ENCODE measurements at places on chromosomes 2 and 18.

GRCh38 chr2:69637923-69638322 lies 5.6 kb downstream of the AAK1 start:
- DNase-seq = no peak

DNA sequence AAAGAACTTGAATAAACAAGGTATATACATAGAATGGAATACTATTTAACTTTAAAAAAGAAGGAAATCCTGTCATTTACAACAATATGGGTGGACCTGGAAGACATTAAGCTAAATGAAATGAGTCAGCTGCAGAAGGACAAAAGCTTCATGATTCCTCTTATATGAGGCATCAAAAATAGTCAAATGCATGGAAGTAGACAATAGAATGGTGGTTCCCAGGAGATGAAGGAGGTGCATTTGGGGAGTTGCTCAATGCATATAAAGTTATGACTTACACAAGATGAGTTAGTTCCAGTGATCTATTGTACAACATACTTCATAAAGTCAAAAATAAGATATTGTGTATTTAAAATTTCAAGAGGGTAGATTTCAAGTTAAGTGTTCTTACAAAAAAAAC lies 426.1 kb upstream of the UBE2E3 start:
- no peak for DNase-seq

GRCh38 chr18:43141208-43141607 lies 25.7 kb upstream of the RIT2 start:
- no peak for DNase-seq

DNA sequence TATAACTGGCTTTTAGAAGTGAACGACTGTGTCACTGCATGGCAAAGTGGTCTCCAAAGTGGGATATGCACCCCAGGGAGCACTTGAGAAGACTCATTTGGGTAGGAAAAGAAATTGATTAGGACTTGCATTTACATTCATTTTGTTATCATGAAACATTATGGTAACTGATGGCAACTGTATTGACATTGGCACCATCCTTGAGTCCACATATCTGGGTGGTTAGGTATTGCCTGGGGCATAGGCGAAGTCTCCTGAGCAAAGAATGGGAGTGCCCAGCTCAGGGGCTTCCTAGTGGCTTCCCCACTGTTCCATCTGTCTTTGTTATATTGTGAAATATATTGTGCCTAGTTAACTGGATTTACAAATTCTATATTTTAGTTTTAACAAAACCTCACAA lies 29.2 kb downstream of the SPATS2L start:
- no peak for DNase-seq

DNA sequence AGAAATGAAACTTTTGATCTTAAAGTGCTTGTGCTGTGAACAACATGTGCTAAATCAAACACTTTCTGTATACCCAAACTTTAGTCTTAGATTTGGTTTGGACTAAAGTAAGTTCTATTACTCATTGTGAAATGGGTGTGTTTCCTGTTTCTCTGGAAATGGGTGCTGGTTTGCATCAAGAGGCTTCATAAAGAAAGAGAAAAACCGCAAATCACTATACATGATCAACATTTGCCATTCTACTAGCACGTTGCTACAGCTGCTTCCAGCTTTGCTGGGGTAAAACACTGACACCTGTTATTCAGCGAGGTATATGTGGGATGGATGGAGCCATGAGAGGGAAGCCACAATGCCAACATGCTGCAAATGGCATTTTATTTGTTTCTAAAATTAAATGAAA lies 547.0 kb upstream of the ACVR2A start:
- DNase-seq = no peak

DNA sequence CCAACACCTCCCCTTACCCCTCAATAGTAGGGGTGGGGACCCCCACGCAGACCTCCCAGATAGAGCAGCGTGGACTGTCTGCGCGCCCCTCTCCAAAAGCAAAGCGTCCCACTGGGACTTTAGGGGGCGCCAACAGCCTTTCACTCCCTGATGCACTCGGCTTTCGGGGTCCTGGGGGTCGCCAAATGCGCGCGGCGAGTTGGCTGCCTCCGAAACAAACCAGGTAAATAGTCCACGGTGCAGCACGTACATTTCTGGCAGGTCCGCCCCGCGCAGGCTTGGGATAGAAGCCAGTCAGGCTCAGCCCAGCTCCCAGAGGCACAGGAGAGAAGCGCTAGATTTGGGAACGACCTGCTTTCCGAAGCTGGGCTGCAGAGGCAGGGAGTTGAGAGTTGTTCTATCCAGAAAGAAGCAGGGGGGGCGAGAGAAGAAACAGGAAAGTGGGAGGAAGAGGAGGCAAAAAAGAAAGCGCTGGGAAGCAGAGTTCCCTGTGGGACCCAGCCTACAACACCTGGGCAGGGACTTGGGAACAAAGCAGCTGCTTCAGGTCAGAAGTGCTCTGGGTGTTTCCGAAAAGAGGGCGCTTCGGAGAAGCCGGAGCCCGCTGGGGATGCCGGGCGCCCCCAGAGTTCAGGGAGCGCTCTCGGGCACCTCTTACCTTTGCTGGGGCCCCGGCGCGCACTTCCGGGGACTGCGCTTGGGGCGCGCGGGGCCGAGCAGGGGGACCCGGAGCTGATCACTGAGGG lies 544 bp downstream of the EVA1A start:
- DNase-seq = no peak

DNA sequence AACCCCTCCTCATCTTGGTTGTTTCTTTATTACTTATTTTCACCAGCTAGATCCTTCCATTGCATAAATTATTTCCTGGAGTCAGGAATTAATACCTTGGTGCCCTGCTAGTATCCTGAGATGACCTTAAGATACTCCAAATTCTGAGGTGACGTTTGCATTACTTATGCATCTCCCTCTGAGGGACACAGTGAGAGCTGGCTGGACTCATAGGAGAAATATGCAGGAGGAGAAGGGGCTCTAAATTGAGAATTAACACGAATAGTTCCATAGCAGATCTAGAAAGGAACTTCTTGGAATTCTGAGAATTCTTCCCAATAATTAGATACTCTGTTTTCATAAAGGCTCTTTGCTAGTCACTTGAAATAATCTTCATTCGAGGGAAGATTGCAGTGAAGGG lies 310.6 kb upstream of the ZEB2 start:
- no peak for DNase-seq

- DNase-seq = no peak
Measured at GRCh38 chr18:62716619-62717168, 1.4 kb downstream of the PHLPP1 start.

GRCh38 chr2:197024206-197024605 lies 97.7 kb upstream of the PGAP1 start:
- no peak for DNase-seq

DNA sequence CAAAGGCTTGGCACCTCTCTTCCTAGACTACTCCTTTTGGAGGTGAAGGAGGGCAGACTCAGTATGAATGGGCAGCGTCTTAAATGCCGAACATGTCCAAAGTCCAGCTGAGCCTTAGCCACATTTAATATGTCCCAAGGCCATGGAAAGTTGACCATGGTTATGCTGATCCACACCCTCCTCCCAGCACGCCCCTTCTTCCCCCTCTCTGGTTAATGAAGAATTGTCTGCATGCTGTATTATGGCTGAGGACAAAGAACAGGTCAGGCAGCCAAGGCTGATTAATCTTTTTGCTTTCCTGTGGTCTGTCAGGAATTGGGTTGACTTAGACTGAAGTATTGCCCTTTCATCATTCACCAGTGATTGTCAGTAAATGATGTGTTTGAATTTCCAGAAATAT lies 5.8 kb upstream of the MYOM1 start:
- no peak for DNase-seq

- no peak for DNase-seq
Measured at GRCh38 chr2:126154256-126154785, 501.6 kb upstream of the GYPC start.

GRCh38 chr2:195937176-195937575 lies 131.5 kb downstream of the DNAH7 start:
- DNase-seq = no peak

- DNase-seq = no peak
Measured at GRCh38 chr18:74597034-74597661, 522 bp upstream of the ZNF407 start.

GRCh38 chr2:95004287-95004686 lies 21.2 kb upstream of the MAL start:
- no peak for DNase-seq

DNA sequence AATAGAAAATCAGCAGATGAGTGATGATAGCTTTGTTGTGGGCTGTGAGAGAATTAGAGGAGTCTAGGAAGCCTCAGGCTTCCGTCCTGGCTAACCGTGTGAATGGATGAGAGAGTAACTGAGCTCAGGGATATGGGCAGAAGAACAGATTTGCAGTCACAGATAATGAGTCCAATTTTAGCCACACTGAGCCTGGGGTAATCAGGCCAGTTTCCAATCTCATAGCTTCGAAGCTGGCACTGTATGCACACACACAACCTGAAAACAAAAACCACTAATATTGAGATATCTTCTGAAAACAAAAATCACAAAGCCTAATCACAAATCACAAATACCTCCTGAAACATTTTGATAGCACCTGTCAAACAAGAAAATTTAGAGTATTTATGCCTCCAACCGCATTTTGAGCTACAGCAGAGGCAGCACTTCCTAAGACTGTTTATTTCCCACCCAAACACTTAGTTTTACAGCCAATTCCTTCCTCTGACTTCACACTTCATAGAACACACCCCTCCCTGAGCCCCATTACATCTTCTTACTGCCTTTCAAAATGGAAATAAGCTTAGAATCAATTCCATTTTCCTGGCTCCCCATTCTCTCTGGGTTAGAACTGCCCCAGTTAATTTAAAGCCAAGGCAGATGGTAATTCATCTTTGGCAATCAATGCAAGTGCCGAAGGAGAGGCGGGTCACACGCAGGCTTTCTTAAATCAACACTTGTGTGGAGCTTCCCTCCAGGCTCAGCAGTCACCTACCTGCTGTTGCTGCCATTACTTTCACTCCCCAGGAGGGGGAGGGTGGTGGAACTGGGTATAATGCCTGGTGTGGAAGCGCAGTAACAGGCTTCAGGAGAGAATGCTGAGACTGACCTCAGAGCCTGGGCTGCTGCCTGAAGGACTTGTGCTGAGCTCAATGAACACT lies 18.9 kb downstream of the TTR start:
- no peak for DNase-seq

DNA sequence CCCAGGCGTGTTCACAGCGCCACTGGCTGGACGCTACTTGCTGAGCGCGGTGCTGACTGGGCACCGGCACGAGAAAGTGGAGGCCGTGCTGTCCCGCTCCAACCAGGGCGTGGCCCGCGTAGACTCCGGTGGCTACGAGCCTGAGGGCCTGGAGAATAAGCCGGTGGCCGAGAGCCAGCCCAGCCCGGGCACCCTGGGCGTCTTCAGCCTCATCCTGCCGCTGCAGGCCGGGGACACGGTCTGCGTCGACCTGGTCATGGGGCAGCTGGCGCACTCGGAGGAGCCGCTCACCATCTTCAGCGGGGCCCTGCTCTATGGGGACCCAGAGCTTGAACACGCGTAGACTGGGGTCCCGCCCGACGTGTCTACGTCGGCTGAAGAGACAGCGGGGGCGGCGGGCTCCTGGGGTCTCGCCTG lies 891 bp upstream of the KHK start:
- peak; percentile 53 for DNase-seq

DNA sequence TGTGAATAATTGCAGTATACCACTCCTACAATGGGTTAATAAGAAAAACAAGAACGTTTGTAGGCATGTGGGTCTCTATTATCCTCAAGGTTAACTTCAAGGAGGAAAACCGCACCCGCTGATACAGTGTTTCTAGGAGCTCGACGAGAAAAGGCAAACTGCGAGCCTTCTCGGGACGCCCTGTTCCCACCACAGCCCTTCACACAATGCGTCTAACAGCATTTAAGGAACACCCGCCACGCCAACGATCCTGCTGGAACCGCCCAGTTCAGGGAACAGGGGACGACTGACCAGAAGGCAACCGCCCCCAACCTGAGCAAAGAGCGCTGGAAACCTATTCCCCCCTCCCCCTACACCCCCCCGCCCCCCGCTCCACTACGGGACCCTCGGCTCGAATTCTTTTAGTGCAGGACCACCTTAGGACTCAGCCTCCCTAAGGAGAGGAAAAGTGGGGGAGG lies 710 bp upstream of the TMSB10 start:
- DNase-seq = no peak

GRCh38 chr2:26359886-26360473 lies 13.4 kb upstream of the ADGRF3 start:
- DNase-seq = no peak

DNA sequence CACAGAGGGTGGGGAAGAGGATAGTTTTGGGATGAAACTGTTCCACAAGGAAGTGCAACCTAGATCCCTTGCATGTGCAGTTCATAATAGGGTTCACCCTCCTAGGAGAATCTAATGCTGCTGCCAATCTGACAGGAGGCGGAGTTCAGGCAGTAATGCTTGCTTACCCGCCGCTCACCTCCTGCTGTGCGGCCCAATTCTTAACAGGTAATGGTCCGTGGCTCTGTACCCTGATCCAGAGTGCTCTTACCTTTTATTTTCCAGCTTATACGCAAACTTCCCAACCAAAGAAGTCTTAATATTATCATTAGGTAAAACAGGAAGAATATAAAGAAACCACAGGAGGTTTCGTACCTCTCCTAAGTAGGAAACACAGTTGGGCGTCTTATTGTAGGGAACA lies 82.7 kb upstream of the CD302 start:
- DNase-seq = no peak

DNA sequence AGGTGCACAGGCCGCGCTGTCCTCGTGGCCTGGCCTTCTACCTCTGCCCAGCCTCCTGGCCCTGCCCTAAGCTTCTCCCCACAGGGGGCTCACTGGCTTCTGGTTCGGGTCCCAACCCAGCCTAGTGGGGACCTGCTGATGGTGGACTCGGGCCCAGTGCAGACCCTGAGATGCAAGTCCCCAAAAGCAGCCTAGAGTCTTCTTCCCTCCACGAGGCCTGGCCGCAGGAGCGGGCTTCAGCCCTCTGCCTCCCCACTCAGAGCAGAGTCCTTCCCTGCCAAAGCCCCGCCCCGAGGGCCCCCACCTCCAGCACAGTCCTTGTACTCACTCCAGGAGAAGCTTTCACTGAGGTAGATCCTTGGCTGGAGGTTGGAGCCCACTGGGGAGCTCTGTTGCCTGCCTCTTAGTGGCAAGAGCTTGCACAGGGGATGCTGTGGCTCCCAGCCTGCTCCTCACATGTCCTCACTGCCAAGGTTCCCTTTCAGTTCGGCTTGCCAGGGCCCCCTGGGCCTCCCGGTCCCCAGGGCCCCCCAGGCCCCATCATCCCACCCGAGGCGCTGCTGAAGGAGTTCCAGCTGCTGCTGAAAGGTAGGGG lies 3.6 kb downstream of the ERFE start:
- peak; percentile 64 for DNase-seq

GRCh38 chr2:143434445-143434844 lies 305.2 kb downstream of the ARHGAP15 start:
- no peak for DNase-seq

DNA sequence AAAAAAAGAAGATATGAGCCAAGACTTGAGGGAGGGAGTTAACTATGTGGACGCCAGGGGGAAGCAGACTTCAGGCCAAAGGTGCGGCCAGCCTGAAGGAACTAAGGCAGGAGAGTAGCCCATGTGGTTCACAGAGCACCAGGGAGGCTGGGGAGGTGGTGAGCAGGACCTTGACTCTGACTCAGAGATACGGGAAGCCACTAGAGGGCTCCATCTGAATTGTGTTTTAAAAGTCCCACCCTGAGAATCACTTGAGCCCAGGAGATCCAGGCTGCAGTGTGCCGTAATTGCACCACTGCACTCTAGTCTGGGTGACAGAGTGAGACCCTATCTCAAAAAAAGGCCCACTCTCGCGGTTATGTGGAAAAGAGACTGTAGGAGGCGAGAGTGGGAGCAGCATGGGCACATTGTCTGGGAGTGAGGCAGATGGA lies 12.3 kb downstream of the CEP192 start:
- DNase-seq = peak; percentile 66
